ENCODE measurements at places on chromosomes 16 and 17.

GRCh38 chr17:61542027-61542426 lies 49.0 kb downstream of the NACA2 start:
- no peak for DNase-seq

DNA sequence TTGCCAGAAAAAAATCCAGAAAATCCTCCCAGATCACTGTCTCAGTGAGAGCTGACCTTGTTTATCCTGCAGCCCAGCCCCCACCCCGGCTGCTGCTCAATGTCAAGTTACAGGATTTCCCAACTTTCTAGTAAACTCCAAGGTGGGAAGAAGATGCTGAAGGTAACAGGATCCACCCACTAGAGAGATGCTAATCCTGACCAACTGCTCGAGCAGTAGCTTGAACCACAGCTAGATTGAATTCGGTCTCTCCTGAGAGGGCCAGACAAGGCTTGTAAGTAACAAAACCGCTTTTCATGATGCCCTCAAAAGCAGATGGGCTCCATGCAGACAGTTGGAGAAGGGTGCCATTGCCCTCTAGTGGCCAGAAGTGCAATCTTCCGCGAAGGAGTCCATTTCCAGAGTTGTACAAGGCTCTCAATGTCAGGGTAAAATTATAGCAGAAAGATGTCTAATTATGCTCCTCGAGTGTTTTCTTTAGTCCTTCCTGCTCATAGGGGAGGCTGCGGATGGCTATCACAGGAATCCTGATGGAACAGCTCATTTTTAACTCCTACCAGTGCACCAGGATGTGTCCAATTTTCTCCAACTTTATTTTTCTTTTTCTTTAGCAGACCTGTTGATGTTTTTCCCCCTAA lies 3.9 kb downstream of the CDH11 start:
- no peak for DNase-seq

DNA sequence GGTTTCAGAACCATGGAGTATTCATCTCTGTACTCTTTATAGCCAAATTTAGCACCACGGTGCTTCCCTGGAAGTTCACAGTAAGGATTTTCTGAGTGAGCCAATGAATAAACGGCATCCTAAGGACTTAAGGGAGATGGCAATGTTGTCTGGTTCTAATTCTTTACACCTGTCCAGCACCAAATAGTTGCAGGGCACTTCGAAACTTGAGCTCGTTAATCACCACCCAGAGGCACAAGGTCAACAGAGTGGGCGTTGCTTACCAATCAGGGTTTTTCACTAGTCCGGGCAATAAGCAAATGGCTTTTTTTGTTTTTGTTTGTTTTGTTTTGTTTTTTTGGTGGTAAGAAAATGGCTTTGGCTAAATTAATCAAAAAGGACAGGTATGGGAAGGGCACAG lies 28.2 kb upstream of the TMEM220 start:
- DNase-seq: no peak

- no peak for DNase-seq
Measured at GRCh38 chr17:31393749-31394146, 2.3 kb downstream of the RAB11FIP4 start.

GRCh38 chr16:49502136-49502881 lies 128.7 kb downstream of the C16orf78 start:
- DNase-seq: no peak

DNA sequence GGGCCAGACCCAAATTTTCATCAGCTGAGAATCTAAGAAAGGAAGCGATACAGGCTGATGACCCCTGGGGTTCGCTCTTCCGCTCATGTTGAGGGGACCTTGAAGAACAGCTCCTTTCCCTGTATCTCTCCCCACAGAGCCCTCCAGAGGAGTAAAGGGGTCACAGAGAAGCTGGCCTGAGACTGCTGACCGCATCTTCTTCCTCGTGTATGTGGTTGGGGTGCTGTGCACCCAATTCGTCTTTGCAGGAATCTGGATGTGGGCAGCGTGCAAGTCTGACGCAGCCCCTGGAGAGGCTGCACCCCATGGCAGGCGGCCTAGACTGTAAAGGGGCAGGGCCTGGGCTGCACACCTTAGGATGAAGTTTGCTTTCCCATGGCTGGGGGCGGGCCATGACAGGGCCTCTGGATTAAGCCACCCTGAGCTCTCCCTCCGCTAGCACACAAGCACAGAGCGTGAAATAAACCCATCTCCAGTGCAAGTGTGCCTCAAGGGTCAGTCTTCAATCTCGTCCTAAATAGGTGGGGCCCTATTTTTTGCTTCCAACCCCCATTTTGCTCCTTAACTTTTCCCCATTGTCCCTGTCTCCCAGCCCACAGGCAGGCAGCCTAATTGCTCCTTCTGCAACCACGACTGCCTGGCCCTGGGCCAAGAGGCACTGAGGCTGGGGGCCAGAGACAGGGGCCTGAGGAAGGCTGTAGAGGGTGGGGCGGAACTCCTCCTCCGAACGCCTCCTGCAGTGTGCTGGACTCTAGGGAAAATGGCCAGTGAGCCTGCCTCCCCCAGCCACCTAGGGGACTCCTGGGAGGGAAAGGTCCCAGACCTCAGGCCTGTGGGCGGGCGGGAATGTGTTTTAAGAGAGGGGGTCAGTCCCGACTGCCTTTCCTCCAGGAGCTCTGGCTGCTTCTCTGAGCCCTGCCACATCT lies 3.6 kb downstream of the ZACN start:
- no peak for DNase-seq

GRCh38 chr17:12472252-12473173 lies 193.2 kb upstream of the MYOCD start:
- DNase-seq: no peak

- DNase-seq: no peak
Measured at GRCh38 chr16:80437707-80438106, 103.1 kb upstream of the DYNLRB2 start.

- DNase-seq: no peak
Measured at GRCh38 chr16:14148016-14148415, 76.9 kb downstream of the MRTFB start.
